CD8-positive, alpha-beta T cell (primary cell): ENCODE measurements at places on chromosomes 4 and X.

GRCh38 chr4:170248576-170248975, 158.8 kb upstream of the AADAT start:
- no peak for DNase-seq

GRCh38 chr4:73864365-73864764, 4.8 kb upstream of the CXCL1 start:
- no peak for DNase-seq

GRCh38 chr4:172985552-172985951, 183.1 kb upstream of the GALNT7 start:
- no peak for DNase-seq

DNA sequence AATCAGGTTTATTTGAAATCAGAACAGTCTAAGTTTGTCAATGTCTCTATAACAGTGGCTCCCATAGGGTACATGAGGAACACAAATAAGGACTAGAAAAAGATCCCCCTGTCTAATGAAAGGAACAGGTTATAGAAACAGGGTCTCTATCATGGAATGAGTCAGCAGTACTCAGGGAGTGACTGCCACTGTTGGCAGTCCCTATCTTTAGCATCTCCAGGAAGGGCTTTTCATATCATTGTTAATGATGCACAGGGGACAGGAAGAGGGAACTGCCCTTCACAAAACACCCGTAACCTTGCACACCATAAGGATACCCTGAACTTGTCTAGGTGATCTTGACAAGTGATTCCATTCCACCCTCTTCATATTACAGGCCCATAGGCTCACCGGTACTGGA, 38.5 kb upstream of the SMIM10L2A start:
- no peak for DNase-seq

- DNase-seq: no peak
Measured at GRCh38 chr4:23966725-23967124, 76.9 kb upstream of the PPARGC1A start.
